ENCODE measurements at places on chromosomes 2 and 18.

DNA sequence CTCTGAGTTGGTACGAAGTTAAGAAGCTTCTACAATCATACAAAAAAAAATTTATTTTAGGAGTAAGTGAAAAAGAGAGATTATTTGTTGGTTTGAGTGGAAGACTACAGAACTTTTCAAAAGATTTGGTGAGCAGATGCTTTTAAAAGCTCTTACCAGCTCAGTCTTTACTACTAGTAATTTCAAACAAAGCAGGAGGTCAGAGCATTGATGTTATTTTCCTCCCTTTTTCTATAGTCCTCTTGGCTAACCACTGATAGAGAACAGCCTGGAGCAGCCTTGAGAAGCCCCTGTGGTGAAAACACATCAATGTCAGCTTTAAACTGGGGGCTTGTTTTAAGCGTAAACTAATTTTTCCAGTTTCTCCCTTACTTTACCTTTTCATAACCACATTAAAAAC, 559.3 kb upstream of the CDH2 start:
- no peak for DNase-seq

GRCh38 chr2:65199891-65200290, 27.7 kb upstream of the ACTR2 start:
- peak; percentile 17 for DNase-seq

- DNase-seq = peak; percentile 4
These were observed 3.8 kb downstream of the CXCR2 start for GRCh38 chr2:218129458-218130135.

- peak; percentile 71 for DNase-seq
These were observed at the start of gene DTNB for GRCh38 chr2:25673300-25674076. Gene DTNB, minus strand, starts transcription at chr2:25673577. Its CDS starts 20,917 bp downstream, at chr2:25652660.

GRCh38 chr2:86783615-86784339, 6.9 kb downstream of the CD8A start:
- no peak for DNase-seq

DNA sequence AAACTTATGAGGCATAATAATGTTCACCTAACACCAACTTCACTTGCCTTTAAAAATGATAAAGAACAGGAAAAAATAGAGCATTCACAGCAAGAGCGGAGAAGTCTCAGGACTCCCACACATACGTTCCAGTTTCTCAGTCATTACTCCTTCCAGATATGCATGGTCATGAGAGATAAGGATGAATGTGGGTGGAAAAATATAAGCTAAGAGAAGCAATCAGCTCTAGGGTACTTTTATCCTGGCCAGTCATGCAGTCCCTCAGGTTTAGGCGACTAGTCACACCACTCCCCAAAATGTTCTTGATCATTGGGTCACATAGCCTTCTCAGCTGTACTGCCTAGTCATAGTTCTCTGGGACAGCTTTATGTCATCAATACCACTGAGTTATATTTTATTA, 29.2 kb upstream of the CCDC178 start:
- DNase-seq = no peak

DNA sequence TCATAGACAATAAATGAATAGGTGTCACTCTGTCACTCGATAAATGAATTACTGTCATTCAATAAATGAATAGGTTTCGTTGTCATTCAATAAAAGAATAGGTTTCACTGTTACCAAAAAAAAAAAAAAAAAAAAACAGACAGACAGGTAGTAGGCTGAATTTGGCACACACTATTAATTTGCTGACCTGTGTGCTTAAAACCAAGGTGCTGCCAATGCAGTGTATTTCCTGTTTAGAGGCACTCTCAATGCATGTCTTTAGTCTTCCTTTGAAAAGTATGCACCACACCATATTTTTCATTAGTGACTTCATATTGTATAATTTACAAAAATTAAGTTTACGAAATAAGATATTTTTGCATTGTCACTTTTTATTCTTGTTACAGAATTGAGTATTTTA, 16.2 kb downstream of the ANKRD62 start:
- no peak for DNase-seq

GRCh38 chr18:48336332-48336731, 72.9 kb downstream of the ZBTB7C start:
- no peak for DNase-seq

- peak; percentile 30 for DNase-seq
These were observed 112.4 kb downstream of the CYRIA start for GRCh38 chr2:16553226-16553625.

GRCh38 chr18:49728542-49728941, 84.8 kb downstream of the ACAA2 start:
- peak; percentile 43 for DNase-seq

- DNase-seq = peak; percentile 45
These were observed 1.3 kb downstream of the PTPRM start for GRCh38 chr18:7568426-7568825.

GRCh38 chr2:85243101-85244072, 84.4 kb downstream of the TGOLN2 start:
- no peak for DNase-seq

DNA sequence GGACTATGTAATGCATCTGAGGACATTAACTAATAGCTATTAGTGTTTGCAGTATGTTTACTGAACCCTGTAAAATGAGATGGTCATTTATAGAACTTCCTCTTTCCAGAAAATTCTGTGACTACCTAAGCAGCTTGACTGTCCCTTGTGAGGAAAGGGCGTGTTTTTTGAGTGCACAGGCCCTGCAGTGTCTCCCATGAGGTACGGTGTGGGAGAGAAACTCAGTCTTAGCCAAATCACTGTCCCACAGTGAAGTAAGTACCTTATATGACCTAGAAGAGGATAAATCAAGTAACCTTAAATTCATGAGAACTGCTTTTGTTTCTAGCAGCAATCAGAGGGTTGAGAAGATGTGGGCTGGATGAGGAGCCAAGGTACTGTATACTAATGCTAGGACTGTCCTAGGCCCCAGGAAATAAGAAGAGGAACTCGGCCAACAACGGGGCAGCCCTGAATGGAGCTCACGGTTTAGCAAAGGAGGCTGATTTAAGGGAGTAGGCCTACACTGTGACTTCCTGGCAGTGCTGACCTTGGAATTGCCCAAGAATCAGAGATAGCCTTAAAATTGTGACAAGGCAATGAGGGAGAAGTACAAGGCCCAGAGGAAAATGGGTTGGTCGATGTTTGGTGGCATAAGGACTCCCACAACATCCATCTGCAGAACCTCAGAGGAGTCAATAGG, 103.5 kb upstream of the CTAGE1 start:
- DNase-seq = no peak

- DNase-seq = no peak
These were observed 22.3 kb downstream of the ORC4 start for GRCh38 chr2:147998203-147998602.

GRCh38 chr2:196696423-196697079, 57.0 kb downstream of the CCDC150 start:
- DNase-seq = peak; percentile 36

- DNase-seq = peak; percentile 72
These were observed 26.7 kb downstream of the POLR1A start for GRCh38 chr2:86078774-86079545.

GRCh38 chr2:211281430-211282073, 725.2 kb downstream of the CPS1 start:
- no peak for DNase-seq

- no peak for DNase-seq
These were observed 194.0 kb downstream of the IRS1 start for GRCh38 chr2:226605642-226606041.

DNA sequence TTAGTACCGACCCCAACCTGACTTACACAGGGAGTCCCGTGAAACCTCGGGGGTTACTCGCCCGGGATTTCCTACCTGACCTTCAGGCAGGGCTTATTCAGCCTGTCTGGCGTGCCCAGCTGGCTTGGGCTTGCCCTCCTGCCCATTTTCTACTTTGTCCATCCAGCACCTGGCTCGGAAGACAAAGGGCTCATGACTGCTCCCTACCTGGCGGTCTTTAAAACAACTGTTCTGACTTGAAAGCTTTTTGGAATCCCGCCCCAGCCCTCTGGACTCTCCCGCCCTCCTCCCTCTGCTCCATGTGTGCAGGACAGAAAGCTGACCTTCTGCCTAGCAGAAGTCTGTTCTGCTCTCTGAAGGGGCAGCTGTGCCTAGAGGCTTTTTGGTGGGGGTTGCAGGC, 43.1 kb downstream of the ACKR3 start:
- no peak for DNase-seq

DNA sequence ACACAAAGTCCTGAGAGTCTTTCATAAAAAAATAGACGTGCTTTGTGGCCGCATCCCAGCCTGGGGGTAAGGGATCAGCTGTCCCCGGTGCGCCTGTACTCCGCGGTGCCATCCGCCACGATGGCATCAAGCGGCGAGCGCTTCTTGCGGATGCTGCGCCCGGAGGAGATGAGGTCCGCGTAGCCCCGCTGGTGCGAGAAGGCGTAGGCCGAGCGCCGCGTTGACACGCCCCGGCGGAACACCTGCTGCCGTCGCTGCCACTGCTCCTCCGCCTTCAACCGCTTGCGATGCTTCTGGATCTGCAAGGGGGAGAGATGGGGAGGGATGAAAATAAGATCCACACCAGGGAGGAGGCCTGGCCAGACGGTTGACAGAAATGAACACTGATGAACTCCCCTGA, 26.8 kb upstream of the NARS1 start:
- DNase-seq = no peak

GRCh38 chr2:114082731-114083433, 193.0 kb downstream of the ACTR3 start:
- no peak for DNase-seq

- DNase-seq = no peak
These were observed 145.2 kb downstream of the CCBE1 start for GRCh38 chr18:59551902-59552635.

DNA sequence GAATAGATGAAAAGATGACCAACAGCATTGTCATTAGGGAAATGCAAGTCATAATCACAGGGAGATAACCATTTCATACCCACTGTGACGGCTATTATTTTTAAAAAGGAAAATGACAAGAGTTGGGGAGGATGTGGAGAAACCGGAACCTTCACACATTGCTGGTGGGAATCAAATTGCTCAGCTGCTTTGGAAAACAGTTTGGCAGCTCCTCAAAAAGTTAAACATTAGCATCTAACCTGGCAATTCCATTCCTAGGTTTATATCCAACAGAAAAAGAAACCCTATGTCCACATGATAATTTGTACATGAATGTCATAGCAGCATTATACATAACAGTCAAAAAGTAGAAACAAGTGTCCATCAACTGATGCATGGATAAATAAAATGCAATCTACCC, 58.2 kb downstream of the KCNG3 start:
- no peak for DNase-seq

DNA sequence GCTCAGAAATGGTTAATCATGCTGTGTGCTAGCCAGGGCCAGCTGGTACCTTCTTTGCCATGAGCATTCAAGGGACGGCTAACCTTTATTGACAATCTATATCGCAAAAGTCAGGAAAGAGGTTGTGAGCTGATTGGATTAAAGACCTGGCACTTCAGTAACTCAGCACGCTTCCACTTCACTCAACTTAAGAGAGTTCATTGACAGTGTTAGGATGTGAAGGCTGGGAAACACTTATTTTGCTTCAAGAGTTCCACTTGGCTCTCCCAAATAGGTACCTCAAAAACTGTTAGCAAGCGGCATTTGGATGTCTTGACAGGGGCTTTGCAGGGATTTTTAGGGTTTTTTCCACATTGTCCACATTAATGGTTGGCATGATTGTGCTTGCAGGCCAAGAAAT, 25.1 kb upstream of the TXNDC2 start:
- no peak for DNase-seq

GRCh38 chr2:31688282-31688681, 107.5 kb upstream of the SRD5A2 start:
- no peak for DNase-seq

DNA sequence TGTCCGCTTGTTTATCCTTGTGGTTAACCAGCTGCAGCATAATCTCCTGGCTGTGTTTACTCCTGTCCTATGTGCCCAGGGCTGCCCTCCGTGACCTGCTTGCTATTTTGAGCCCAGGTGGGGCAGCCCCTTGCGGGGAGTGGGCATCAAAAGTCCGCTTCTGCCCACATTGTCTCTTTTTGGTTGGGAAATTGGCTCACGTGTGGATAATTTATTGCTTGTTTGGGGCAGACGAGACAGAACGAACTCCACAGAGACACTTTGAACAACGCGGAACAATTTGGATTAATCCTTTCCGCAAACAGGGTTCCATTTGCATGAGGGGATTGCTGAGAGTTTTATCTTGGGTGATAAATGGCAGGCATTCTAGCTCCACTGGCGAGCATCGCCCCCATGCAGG, 8.1 kb upstream of the CXCR4 start:
- no peak for DNase-seq

- peak; percentile 94 for DNase-seq
These were observed 175.7 kb upstream of the HAAO start for GRCh38 chr2:42967959-42968674.

DNA sequence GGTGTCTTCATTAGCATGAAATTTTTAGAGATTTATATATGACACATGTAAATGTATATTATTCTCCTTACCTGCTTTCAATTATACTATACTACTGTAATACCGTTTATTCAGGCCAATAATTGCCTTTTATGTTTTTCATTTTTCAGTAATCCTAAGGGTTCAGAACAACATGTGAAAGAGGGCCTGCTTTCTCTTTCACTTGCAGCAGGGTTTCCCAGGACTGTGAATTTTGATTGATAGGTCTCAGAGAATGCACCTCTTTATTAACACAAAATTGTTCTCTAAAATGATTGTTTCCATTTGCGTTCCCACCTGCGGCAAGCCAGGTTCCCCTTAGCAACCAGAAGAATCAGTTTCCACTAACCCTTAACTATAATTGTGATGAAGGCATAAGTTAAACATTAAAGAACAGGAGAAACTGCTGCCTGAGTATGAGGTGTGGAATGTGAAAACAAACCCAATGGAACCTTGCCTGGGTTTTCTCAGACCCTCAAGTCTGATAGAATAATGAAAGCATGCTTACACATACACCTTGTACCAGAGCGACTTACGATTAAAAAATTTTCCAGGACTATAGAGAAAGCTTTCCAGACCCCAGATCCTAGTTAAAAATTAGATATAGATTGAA, 1591.2 kb upstream of the LRRTM1 start:
- DNase-seq = no peak

GRCh38 chr18:45517181-45517741, 98.0 kb upstream of the SLC14A2 start:
- DNase-seq = peak; percentile 91

- no peak for DNase-seq
These were observed 215.1 kb downstream of the ALK start for GRCh38 chr2:29706171-29706720.

GRCh38 chr2:186201371-186201770, 284.7 kb upstream of the ZC3H15 start:
- no peak for DNase-seq

DNA sequence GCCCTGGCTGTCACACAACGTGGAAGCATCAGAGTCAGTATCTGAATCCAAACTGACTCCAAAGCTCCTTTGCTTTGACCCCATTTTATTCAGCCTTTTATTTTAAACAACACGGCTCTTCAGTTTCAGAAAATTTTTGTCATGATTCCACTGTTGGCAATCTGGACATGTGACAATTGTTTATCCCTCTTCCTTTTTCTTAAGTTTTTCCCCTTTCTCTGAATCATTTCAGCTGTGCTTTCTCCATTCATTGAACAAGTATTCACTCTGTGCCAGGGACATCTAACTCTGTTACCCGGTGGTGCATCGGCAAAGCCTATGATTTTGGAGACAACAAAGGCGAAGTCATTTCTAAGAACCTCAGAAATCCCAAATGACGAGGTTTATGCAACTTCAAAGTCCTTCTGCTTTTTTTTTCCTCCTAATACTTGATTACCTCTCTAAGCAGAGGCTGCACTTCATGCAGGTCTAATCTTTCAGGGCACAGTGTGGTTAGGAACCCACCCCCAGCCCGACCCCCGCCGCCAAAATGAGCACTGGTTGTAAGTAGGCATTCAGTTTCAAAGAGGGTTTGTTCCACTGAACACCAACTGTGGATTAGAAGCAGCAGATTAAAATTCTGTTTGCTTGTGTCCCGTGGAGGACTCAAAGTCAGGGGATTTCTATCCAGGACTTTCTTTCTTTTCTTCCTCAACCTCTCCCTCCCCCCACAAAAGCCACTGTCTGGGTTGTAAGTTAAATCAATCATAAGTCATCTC, 18.6 kb downstream of the ST6GAL2 start:
- DNase-seq = no peak

All from fibroblast of skin of scalp (primary cell).